ENCODE measurements at places on chromosomes 1 and 21.

DNA sequence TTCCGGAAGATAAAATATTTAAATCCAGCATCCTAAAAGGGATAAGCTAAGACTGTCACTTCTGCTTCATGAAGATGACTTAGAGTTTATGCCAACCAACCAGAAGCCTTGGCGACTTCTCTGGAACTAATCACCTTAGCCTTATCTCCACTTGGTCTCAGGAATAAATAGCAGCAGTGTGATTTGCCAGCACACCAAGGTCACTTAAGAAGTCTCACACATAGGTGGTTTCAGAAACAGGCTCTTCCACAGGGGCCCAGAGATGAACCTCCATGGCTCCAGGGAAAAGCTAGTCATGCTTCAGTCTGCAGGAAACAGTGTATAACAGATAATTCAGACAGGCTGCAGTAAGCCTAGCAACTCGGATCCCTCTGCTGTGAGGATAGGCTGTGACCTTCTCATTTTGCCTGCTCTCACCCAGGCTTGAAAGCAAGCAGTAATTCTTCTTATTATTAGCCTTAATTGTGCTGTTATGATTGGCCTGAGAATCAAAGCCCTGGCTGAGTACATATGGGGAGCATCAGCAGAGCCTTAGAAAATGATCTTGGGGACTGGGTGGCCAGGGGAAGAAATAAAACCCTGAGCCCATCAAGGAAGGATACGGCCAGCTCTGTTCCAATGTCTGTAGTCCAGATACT, 84.7 kb downstream of the WLS start:
- no peak for DNase-seq

DNA sequence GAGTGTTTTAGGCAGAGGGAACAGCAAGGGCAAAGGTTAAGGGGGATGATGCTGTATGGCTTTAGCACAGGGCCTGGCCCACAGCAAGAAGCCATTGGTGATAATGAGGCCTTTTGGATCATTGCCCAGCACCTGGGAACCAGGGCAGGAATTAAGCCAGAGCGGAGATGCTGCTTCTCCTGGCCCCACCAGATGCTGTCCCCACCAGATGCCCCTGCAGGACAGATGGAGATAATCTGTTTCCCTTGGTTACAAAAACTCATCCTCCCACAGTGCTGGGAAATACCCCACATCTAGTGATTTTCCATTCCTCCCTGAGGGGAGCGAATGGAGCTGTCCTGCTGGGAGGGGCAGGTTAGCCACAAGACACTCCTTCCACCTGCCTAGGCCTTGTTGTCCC, 18.8 kb downstream of the OPRD1 start:
- DNase-seq: no peak

DNA sequence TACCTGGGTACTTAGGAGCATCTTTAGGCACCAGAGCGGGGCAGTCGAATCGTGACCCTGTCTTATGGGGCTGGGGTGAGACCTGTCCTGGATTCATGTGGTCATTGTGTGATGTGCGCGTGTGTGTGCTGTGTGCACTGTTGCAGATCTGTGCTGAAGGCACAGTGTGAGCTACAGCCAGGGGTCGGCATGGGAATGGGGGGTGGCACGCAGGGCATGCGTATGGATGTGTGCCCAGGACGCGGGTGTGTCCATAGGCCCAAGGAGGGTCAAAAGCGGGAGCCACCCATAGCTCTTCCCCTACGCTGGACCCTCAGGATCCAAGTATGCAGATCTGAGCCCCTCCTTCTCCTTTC, 14.6 kb downstream of the PTPRF start:
- DNase-seq: no peak

GRCh38 chr1:17687145-17687544, 68.0 kb upstream of the ACTL8 start:
- no peak for DNase-seq

- DNase-seq: no peak
Observed at GRCh38 chr1:170064821-170065220, 9.7 kb downstream of the KIFAP3 start.

Data from GM03348 (cell line).